Activated CD8-positive, alpha-beta memory T cell treated with anti-CD3 and anti-CD28 coated beads for 1 hour (primary cell): ENCODE measurements at places on chromosomes 3 and 15.

GRCh38 chr15:68817304-68818065 is 3.2 kb downstream of the ANP32A start:
- DNase-seq: peak; percentile 51

GRCh38 chr15:86333819-86334218 is 254.1 kb downstream of the AGBL1 start:
- DNase-seq: no peak

DNA sequence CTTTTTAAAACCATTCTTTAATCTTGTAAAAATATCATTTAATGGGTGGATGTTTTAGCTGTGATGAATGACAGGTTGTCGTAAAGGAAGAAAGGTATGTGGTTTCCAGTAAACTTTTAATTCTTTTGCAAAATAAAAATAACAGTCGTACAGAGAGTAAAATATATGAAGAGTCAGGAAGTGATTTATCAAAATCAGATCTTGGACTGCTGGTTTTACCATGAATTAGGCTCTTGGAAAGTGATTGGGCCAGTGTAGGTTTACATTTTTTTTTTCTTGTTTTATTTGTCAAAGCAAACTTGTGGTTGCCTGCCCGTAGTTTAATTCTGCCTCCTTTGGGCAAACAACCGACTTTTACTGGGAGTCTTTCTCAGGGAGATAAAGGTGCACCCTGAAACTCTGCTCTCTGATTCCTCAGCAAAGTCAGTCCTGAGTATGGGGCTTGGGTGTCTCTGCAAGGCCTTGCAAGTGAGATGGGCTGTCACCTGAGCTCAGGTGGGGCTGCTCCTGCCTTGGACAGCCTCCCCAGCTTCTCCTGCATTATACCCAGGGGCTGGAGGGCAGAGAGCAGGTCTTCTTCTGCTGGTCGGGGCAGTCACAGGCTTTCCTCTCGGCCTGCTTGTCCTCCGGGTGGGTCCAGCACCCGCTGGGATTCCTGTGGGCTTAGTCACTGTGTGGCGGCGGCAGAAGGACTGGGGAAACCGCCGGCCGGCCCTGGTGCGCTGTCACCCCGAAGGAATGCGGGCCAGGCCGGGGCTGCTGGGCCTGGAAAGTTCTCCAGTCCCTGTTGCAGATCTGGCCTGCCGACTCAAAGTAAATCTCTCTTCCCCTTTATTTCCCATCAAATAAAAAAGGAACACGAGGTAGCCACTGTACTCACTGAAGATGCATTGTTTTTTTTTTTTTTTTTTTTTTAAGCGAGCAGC is 79.0 kb downstream of the IGF1R start:
- DNase-seq: no peak

GRCh38 chr3:50264383-50264963 is 4.5 kb upstream of the SEMA3B start:
- DNase-seq: no peak

DNA sequence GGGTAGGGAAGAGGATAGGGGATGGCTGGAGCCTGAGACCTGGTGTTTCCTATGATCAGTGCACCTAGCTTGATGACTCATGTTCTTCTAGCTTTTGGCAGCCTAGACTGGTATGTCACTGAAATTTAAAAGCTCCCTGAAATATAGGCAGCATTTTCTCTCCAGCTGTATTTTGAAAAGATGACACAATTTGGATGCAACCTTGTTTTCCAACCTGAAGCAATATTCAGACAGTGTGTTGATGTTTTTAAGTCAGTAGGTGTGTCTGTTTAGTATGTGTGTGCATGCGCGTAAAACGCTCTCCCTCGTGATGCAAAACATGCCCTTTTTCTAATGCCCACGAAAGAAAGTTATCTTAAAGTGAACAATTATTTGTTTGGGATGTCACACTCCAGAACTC is 58.5 kb downstream of the RPL22L1 start:
- no peak for DNase-seq

DNA sequence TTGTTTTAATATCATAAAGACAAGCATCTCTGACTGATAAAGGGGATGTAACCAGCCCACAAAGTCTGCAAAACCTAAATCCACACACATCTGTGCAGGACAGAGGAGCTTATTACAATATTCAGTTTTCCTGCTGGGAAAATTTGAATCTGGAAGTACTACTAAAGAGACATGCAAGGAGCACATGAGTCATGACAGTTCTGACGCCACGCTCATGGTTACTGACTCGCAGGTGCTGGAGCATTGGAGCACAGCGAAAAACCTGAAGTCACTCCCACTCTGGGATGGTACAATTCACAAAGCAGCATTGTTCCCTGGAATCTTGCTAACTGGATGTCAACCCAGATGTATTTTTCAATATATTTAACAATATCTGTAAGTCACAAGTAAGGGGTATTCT is 7.6 kb upstream of the ISL2 start:
- no peak for DNase-seq

GRCh38 chr15:43135351-43135750 is 2.0 kb downstream of the TMEM62 start:
- no peak for DNase-seq

GRCh38 chr3:71052716-71053115 is 530.8 kb downstream of the FOXP1 start:
- no peak for DNase-seq

- no peak for DNase-seq
Measured at GRCh38 chr3:189799366-189799765, 168.2 kb downstream of the TP63 start.

DNA sequence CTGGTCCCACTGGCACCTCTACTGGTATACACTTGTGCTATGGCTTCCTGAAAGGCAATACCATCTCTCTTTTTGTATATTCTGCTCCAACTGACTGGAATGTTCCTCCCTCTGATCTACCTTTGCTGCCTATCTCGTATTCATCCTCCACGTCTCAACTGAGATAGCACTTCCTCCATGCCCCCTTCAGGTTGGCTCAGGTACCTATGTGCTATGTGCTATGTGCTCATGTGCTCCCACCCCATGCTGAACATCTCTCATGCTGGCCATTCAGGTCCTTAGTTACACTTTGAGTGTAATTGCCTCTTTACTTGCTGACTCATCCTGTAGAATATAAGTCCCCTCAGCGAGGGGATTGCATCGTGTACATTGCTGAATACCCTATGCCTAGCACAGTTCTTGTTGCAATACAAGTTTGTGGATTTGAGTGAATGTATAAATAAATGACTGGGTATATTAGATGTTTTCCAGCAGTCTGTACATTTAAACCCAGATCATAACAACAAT is 156.9 kb downstream of the SOX2 start:
- DNase-seq: no peak

DNA sequence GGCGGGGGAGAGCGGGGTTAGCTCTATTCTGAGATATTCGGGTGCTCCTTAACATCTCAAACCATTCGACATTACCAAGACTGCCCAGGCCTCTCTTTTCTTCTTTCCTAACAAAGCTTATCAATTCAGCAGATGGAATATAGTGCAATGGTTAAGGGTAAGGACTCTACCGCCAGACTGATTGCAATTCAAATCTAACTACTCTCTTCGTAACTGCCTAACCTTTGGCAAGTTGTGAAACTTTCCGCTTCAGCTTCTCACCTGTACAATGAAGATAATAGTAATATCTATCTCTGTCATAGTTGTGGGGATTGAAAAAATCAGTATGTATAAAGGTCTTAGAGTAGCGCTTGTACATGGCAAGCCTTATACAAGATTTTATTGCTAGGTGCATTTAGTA is 972 bp downstream of the UBA5 start:
- DNase-seq: no peak

DNA sequence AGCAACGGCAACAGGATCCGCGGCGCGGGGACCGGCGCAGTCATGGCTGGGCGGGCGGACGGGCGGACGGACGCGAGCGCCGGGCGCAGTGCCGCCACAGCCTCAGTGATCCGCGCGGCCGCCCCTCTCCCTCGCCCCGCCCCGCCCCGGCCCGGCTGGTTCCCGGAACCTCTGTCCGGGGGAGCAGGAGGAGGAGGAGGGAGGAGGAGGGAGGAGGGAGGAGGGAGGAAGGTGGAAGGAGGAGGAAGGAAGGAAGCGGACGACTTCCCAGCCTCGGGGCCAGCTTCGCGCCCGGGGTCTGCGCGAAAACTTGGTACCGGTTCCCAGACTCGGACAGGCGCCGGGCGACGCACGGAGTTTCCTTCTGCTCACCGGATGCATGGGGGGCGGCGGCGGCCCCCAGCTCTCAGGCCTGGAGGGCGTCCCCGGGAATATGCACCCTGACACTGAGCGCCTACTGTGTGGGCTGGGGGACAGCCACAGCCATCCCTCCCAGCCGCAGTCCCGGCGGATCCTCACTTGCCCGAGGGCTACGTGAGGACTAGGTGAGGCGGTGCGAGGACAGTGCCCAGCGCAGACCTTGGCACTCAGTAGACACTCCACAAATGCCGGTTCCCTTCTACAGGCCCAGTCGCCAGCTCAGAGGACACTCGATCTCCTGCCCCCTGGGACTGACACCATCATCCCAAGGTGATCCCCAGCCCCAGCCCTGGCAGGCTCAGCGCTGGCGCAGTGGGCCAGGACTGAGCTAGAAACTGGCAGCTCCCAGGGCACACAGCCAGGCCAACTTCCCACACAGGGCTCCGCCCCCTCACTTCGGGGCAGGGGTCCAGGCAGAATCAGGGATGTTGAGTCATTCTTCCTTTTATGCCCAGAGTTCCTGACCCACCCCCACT is at the start of gene SHISA5:
Gene SHISA5, minus strand, starts transcription at position 124 of the 896 bp plus-strand sequence. Its CDS starts 80 bp downstream, at position 44.
- no peak for DNase-seq

- DNase-seq: no peak
Measured at GRCh38 chr3:117346901-117347300, 637.3 kb downstream of the TUSC7 start.

- no peak for DNase-seq
Measured at GRCh38 chr3:53791317-53791716, 54.9 kb downstream of the CHDH start.

DNA sequence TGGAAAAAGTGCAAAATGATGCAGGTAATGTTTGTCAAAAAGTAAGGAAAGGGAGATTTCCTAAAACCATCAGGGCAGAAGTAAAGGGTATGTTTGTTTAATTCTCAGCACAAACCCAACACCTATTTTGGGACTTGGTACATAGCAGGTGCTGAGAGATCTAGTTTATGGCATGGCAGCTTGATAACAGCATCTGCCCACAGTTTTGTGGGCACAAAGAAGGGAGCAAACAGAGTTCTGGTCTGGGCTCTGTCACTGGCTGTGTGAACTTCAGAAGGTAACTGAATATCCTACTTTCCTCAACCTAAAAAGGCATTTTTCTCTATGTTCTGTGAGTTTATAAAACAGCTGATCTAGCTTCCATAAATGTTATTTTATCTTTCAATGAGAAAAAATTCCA is 141.6 kb downstream of the PLCH1 start:
- DNase-seq: no peak

DNA sequence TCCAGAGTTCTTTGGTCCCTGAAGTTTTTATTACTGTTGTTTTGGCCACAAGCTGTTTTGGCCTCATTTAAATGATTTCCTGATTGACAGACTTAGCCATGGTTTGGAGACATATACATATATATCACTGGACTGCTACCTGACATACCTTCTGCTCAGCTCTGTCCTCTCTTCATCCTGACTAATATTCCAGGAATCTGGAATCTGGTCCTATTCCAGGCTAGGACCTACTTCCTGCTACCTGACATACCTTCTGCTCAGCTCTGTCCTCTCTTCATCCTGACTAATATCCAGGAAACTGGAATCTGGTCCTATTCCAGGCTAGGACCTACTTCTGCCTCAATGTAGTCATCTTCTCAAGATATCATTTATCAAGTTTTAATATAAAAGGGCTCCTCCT is 724.4 kb upstream of the ROBO1 start:
- DNase-seq: no peak

DNA sequence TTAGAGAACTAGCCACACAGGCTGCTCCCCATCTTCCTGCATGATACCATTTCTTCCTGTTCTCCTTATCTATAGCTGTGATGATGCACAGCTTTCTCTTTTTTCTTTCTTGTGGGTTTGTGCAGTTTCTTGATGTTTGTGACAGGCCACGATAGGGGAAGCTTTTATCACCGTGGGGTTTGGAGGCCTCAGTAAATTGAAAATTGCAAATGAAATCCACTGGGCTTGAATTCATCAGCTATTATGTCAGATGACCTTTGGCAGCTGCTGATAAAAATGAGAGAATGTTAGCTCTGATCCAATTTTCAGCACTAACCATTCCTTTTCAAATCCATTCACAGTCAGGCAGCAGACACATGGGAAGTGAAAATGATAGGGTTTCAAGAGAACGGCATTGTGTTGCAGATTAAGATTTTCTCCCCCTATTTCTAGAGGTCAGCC is 176.9 kb upstream of the SOX2 start:
- no peak for DNase-seq

DNA sequence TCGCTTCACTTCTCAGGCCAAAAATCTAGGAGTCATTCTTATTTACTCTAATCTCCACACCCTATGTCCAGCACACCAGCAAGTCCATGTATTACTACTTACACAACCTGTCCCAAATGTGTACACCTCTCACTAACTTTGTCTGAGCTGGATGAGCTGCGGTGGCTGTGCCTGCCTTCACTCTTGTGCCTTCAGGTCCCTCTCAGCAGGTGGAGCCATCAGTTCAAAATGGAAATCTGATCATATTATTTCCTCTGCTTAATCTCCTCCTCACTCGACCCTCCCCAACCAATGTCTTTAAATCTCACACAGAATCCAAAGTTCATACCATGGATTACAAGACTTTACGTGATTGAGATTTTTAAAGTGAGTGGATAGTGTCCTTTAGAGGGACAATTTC is 82.8 kb downstream of the SSR3 start:
- no peak for DNase-seq

- DNase-seq: peak; percentile 22
Measured at GRCh38 chr15:70480196-70480856, 283.0 kb downstream of the UACA start.

GRCh38 chr3:190557296-190557695 is 43.4 kb downstream of the IL1RAP start:
- DNase-seq: no peak

DNA sequence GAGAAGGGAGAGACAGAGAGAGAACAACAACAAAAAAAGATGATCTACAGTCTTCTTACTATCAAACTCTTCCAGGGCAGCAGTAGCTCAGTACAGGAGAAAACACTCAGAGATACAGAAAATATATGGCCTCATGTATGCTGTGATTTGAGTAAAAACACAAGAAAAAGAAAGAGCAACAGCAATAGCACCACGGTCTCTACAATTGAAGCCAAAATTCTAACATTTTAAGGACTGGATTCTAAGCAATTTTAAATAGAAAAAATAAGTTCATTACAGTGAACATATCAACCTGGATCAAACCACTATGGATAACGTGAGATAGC is 43.5 kb upstream of the ALCAM start:
- DNase-seq: no peak

GRCh38 chr3:162195147-162195546 is 698.5 kb downstream of the OTOL1 start:
- DNase-seq: no peak

- no peak for DNase-seq
Measured at GRCh38 chr3:195757438-195757770, 36.6 kb downstream of the MUC20 start.

GRCh38 chr3:174198199-174198598 is 660.9 kb upstream of the NAALADL2 start:
- no peak for DNase-seq
